ENCODE measurements at places on chromosomes 1 and 21. TPM values are rescaled to one million over a fixed set of nuclear protein-coding genes. Genes with fewer than 3 reads are reported as not detected.
A peak's percentile ranks its signal among the peaks of the same experiment; 100 is the strongest.

DNA sequence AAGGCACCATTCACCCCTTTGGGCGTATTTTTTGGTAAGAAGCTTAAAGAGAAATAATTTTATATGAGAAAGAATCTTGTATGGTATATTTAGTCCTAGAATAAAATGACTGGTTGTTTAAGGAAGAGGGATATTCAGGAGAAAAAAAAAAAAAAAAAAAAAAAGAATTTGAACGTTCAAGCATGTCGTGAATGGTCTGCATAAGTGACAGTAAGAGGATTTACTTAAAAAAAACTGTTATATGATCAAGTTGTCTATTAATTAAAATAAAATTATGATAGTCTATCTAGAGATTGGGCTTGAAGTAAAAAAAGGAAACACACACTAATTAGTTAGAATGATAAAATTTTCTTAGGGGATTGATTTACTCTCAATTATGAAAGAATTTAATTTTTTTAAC is 11.7 kb upstream of the OR14I1 start:
- no peak for DNase-seq
- no peaks in the 10 kb centered on the region for H3K4me1 ChIP-seq
- H3K27me3 ChIP-seq = no peaks in the 10 kb centered on the region
- H3K36me3 ChIP-seq = no peaks in the 10 kb centered on the region
- H3K4me3 ChIP-seq = no peak overlapping the region

DNA sequence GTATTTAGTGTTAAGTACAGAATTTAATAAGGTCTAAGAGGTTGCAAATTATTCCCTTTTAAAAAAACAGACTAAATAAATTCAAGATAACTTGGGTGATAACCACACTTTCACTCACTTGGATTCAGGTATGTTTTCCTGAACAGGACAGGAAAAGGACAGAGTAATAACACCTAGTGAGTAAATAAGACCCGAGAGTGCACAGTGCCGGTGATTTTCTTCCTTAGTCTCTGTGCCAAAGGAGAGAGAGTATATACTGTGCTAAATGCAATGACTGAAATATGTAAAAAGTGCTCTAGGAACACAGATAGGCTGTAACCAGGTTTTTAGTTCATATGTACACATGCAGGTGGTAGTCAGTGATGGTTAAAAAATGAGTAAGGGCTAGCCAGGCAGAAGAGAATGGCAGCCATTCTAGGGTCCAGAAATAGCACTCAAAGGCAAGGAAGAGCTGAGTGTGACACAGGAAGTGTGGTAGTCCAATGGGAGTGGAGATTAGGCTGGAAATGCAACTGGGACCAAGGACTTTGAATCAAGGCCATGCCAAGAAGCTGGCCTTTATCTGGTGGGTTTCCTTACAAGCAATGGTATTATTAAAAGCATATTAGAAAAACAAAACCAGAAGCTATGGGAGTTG is 58.1 kb downstream of the NRIP1 start:
- no peaks in the 10 kb centered on the region for H3K36me3 ChIP-seq
- no peaks in the 10 kb centered on the region for H3K4me1 ChIP-seq
- H3K4me3 ChIP-seq = no peak overlapping the region

DNA sequence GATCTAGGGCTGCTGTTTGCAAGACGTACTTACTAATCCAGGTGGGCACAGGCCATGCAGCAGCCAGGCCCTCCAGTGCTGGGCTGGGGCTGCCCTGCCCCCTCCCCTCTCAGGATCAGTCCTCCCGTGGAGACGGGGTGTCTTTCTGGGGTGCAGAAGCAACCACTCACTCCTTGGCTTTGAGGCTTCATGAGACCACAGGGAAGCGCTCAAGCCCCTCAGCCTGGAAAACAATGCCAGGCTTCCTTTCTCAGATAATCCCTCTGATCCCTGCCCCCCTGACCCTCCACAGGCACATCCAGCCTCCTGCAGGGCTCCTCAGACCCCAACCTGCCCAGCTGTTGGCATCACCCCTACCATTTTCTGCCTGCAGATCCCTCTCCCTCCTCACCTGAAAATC is 13.9 kb upstream of the C2CD2 start:
- H3K4me1 ChIP-seq = no peaks in the 10 kb centered on the region
- no peaks in the 10 kb centered on the region for H3K36me3 ChIP-seq
- H3K27ac ChIP-seq = no peak overlapping the region

DNA sequence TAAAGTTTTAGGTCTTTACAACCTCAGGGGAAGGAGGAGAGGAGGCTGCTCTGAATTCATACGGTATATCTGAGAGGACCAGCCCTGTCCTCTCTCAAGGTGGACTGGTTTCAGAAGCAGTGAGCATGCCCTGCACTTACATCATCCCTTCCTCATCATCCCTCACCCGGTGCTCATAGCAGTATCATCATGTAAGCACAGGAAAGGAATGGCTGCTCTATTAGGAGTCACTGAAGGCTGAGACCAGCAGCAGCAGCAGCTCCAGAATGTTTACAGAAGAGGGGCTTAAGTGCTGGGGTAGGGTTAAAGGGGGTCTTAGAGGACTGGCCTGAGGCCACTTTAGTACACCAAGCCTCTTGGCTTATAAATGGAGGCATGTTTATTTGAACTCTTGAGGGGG is 185.9 kb downstream of the AK5 start:
- no peak overlapping the region for H3K4me3 ChIP-seq
- no peak for DNase-seq
- no peaks in the 10 kb centered on the region for H3K36me3 ChIP-seq

- no peaks in the 10 kb centered on the region for H3K4me1 ChIP-seq
- H3K4me3 ChIP-seq = no peak overlapping the region
- no peak for DNase-seq
- H3K27me3 ChIP-seq = no peaks in the 10 kb centered on the region
Measured at GRCh38 chr1:91958926-91959325, 9.7 kb downstream of the BRDT start.

GRCh38 chr1:56910441-56910985 is 55.3 kb downstream of the C8B start:
- no peak overlapping the region for H3K4me3 ChIP-seq
- no peaks in the 10 kb centered on the region for H3K27me3 ChIP-seq
- peak overlapping the region; percentile 86 for H3K27ac ChIP-seq
- peaks cover 11% of the 10 kb centered on the region for H3K4me1 ChIP-seq

DNA sequence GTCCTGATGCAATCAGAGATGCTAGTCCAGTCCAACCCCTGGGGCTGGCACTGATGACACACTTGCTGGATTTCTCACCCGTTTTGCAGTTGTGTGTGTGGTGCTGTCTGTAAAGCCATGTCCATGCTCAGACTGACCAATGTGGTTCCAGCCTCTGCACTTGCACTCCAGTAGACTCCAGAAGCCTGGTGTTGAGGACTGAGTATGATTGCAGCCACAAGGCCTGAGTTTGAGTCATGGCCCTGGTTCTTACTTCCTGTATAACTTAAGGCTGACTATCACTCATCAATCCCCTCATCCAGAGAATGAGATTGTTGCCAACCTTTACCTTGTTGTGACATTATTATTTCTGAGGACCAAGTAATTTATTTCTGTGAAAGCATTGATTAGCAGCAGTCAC is 34.8 kb upstream of the IKBKE start:
- no peaks in the 10 kb centered on the region for H3K27me3 ChIP-seq
- H3K36me3 ChIP-seq = no peaks in the 10 kb centered on the region

- no peaks in the 10 kb centered on the region for H3K27me3 ChIP-seq
- H3K36me3 ChIP-seq = no peaks in the 10 kb centered on the region
- H3K27ac ChIP-seq = no peak overlapping the region
- no peak for DNase-seq
- H3K4me1 ChIP-seq = no peaks in the 10 kb centered on the region
Measured at GRCh38 chr1:15962176-15962575, 13.7 kb downstream of the ZBTB17 start.

GRCh38 chr1:43944860-43945259 is 1.9 kb upstream of the IPO13 start:
- H3K36me3 ChIP-seq = peaks cover 1% of the 10 kb centered on the region
- no peak for DNase-seq
- H3K4me1 ChIP-seq = no peaks in the 10 kb centered on the region
- H3K4me3 ChIP-seq = no peak overlapping the region

- H3K27me3 ChIP-seq = no peaks in the 10 kb centered on the region
- no peak overlapping the region for H3K27ac ChIP-seq
- no peak overlapping the region for H3K4me3 ChIP-seq
Measured at GRCh38 chr1:189939967-189940366, 537.7 kb downstream of the BRINP3 start.

- no peaks in the 10 kb centered on the region for H3K27me3 ChIP-seq
- H3K36me3 ChIP-seq = no peaks in the 10 kb centered on the region
- H3K27ac ChIP-seq = no peak overlapping the region
- no peak for DNase-seq
Measured at GRCh38 chr1:216604771-216605170, 118.5 kb downstream of the ESRRG start.

GRCh38 chr1:165369255-165369848 is 12.8 kb upstream of the LMX1A start:
- H3K4me3 ChIP-seq = no peak overlapping the region
- H3K27me3 ChIP-seq = no peaks in the 10 kb centered on the region
- H3K36me3 ChIP-seq = no peaks in the 10 kb centered on the region
- H3K27ac ChIP-seq = no peak overlapping the region
- DNase-seq = peak; percentile 58
- no peaks in the 10 kb centered on the region for H3K4me1 ChIP-seq

- H3K36me3 ChIP-seq = no peaks in the 10 kb centered on the region
- H3K4me3 ChIP-seq = no peak overlapping the region
- H3K27ac ChIP-seq = no peak overlapping the region
- no peak for DNase-seq
- no peaks in the 10 kb centered on the region for H3K27me3 ChIP-seq
Measured at GRCh38 chr1:111571239-111571638, 48.4 kb upstream of the RAP1A start.

DNA sequence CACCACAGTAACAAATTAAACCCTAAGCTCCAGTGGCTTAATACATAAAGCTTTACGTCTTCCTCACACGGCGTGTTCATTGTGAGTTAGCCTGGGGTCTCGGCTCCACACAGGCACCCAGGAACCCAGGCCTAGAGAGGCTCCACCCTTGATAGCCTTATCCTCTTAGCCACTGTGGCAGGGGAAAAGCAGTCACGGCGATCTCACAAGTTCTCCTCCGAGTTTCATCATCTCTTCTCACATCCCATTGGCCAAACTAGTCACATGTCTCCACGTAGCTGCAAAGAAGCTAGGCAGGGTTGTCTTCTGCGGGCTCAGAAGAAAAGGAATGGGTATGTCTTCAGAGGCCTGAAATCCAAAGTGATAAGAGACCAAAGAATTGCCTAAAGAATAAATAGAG is 122.3 kb upstream of the GRIK3 start:
- no peak for DNase-seq
- no peak overlapping the region for H3K4me3 ChIP-seq
- H3K27ac ChIP-seq = no peak overlapping the region
- no peaks in the 10 kb centered on the region for H3K36me3 ChIP-seq
- H3K4me1 ChIP-seq = no peaks in the 10 kb centered on the region
- no peaks in the 10 kb centered on the region for H3K27me3 ChIP-seq

GRCh38 chr1:29368936-29369932 is 132.9 kb downstream of the PTPRU start:
- peak; percentile 24 for DNase-seq
- H3K27ac ChIP-seq = no peak overlapping the region
- no peaks in the 10 kb centered on the region for H3K27me3 ChIP-seq
- no peaks in the 10 kb centered on the region for H3K36me3 ChIP-seq
- no peak overlapping the region for H3K4me3 ChIP-seq

DNA sequence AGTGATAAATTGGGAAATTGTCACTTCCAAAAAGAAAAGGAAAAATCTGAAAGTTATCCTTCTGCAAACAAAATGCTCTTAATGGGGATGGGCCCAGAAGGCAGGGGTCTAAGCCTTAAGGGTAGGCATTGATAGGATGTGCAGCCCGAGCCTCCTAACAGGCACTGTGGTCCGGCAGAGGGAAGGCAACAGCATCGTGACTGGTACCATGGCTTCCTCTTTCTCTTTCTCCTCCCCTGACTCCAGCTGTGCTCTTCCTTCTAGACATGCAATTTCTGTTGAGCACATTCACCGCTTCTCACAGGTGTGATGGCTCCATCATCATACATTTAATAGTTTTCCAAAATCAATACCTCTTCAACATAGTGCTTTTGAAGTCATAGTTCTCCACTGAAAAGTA is 91.5 kb downstream of the SELENOF start:
- H3K4me3 ChIP-seq = no peak overlapping the region
- H3K4me1 ChIP-seq = no peaks in the 10 kb centered on the region
- no peak for DNase-seq

DNA sequence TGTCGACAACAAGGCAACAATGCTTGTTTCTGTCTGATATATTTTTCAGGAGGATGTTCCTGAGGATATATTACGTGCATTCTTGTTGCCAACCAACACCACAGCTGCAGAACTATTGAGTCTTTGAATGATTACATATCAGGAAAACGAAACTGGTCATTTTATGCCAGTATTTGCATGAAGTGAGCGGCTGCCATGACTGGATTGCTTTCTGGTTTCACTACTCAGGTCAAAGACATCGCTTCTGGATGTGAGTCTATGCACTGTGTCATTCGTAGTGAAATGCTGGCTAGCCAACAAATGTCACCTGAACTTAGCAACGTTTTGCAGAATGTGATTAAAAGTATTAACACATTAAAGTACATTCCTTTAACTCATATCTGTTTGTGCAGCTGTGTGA is 35.8 kb upstream of the OLFM3 start:
- no peak overlapping the region for H3K27ac ChIP-seq
- no peaks in the 10 kb centered on the region for H3K36me3 ChIP-seq
- H3K27me3 ChIP-seq = no peaks in the 10 kb centered on the region
- no peak for DNase-seq
- no peak overlapping the region for H3K4me3 ChIP-seq
- H3K4me1 ChIP-seq = no peaks in the 10 kb centered on the region

Gene C1orf56
- 4.7 TPM for total RNA-seq

Gene PRDM16
- total RNA-seq = 0.12 TPM

Gene TNFRSF4
- 0.32 TPM for total RNA-seq

All from right lobe of liver (tissue), 6 donors.